Cerebellar nuclear complex (tissue), 1 donor: ENCODE measurements at places on chromosomes 6 and 20.

DNA sequence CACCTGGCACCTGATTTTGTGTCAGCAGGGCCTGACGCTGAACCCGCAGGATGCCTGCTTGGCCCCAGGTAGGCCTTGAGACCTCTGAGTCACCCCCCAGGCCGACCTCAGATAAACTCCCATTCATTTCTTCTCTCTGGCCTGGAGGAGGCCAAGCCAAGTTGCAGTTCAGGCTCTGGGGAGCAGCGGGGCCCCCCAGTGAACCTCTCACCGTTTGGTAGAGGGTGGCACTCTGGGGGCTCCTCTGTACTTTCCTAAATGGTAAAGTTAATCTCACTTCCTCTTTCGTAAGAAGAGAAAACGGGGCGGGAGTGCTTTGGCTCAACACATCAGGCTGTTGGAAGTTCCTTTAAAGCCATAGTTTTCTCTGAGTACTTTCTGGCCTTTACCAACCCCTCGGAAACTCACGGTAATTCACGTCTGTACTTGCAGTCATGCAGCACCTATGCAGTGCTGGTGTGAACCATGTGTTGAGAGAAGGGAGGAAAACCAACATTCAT, 2.8 kb downstream of the SIRPA start:
- no peak for DNase-seq

DNA sequence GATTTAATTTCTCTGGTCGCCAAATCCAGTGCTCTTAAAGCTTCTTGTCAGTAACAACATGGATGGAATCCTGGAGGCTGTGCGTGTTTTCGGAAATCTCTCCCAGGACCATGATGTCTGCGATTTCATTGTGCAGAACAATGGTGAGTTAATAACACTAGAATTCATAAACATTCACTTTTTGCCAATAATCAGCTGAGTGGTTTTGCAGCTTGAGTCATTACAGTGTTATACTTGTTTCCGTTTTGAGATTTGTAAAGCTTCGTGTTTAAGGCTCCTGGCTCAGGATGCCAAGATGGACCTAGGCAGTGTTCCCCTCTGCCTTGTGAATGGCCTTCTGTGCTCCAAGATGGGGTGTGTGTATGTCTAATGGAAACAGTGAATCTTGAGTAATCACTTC, 113.8 kb downstream of the ARMC2 start:
- DNase-seq: no peak

- DNase-seq: no peak
Measured at GRCh38 chr6:154993026-154993425, 2.1 kb upstream of the TIAM2 start.

DNA sequence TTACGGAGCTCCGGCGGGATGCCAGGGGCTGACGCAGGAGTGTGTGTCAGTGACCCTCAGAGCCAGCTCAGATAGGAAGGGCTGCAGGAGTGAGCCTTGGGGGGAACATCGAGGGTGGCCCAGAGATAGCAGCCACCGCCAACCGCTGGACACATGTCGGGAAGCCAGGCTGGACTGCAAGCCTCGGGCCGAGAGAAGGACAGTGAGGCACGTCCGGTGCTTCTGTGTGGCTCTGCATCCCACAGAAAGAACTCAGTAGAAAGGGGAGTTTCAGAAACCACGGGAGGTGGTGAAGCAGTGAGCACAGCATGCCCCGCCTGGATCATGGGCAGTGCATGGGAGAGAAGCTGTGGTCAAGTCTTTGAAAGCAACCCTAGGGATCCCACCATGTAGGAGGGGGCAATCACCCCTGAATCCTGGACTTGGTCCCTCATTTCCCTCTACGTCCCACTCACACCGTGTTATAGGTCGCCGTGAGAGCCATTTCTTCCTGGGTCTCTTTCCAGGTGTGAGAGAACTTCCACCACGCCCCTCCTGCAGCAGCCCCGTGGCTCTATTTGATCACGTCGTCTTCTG, 383.7 kb upstream of the CDH4 start:
- DNase-seq: no peak

GRCh38 chr20:63432577-63433325, 39.7 kb downstream of the KCNQ2 start:
- no peak for DNase-seq

GRCh38 chr6:142857233-142857761, 87.7 kb downstream of the HIVEP2 start:
- DNase-seq: no peak
